ENCODE measurements at places on chromosomes 1 and 21.
A peak's percentile ranks its signal among the peaks of the same experiment; 100 is the strongest.

DNA sequence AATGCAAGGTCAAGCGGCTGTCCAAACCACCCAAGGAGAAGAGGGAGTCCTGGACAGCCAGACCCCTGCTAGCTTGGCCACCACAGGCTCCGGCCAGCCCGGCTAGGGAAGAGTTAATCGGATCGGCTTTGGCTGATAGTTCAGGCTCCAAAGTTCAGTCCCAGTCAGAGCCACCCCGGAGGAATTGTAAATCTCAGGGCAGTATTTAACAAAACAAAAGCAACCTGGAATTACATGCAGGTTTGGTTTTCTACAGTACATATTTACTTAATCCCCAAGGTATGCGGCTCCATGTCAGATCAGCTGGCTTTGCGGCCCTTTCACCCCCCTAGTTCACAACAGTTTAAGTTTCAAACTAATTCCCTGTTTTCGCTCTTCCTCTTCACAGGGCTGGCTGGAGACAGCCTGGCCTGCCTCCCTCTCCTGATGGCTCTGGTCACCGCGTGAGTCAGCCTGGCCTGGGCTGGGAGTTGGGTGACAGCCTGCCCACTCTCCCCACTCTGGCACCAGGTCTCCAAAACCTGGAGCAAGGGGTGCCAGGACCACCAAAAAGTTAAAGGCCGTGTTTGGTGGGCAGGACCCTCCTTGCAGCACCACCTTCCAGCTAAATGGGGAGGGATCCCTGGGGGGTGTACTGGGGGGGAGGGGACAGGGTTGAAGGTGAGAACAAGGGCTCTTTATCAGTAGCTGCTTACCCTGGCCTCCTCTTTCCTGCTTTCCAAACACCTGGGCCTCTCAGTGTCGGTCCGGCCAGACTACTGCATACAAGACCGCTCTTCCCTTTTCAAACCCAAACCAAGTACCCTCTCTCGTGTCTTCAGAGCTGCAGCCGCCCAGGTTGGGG is 1.9 kb downstream of the DHRS3 start:
- peak; percentile 75 for DNase-seq

GRCh38 chr1:111045033-111045722 is 81.5 kb upstream of the LRIF1 start:
- DNase-seq, result peak; percentile 9

DNA sequence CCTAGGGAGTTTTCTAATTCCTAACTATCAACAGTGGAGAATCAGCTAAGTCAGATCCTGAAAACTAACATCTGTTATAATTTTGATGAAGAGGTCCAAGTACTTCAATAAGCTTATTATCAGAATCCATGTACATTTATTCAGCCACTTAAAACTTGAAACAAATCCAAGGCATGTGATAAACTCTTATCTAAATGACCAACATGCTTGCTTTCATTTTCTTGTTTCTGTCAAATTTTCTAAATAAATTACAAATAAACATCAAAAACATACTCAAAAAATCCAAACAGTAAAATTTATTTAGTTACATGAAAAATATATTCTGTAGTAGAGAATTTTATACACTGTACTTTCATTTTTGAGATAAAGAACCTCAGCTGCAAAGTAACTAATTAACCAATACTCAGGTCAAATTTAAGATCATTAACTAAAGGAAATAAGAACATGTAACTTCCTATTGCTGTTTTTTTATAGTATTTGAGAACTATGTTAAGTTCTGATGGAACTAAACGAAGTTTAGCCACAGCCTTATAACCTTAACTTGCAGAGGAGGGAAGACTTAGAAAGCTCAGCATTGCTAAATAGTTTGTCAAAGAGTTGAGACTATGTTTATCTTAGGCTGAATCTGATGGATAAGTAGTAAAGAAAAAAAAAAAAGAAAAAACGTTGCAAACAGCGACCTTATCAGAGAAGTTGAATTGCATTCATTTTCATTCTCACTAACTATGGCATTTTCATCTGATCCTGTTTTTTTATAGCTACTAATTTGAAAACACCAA is 44.9 kb downstream of the SYNJ1 start:
- no peak for DNase-seq

DNA sequence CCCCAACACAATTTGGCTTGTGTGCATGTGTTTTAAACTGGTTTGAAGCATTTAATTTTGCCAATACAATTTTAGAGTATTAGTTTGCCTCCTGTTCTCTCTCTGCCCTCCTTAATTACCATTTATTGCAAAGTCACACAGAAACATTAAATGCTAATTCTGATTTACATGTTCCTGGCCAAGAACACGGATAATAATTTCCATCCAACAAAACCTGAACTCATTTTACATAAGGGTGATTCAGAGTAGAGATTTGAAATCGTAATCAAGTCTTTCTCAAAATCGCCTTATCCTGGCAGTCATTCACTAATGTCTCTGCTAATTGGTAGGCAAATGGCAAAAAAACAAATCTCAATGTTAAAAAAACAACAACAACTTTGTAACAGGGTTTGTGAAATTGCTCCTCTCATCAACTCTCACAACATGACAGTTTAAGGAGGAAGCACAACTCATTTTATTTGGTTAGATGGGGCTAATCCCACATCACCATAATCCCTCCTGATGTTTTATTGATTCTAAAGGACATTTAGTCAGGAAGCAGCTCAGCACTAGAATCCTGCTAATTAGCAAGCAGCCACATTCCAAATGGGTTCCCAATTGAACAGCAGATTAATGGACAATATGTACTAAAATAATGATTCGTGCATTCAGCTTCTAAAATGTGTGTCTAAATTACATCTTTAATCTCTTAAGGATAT is 55.9 kb downstream of the C1orf87 start:
- DNase-seq, result no peak

- no peak for DNase-seq
Observed at GRCh38 chr1:83098791-83099190, 900.1 kb downstream of the TTLL7 start.

DNA sequence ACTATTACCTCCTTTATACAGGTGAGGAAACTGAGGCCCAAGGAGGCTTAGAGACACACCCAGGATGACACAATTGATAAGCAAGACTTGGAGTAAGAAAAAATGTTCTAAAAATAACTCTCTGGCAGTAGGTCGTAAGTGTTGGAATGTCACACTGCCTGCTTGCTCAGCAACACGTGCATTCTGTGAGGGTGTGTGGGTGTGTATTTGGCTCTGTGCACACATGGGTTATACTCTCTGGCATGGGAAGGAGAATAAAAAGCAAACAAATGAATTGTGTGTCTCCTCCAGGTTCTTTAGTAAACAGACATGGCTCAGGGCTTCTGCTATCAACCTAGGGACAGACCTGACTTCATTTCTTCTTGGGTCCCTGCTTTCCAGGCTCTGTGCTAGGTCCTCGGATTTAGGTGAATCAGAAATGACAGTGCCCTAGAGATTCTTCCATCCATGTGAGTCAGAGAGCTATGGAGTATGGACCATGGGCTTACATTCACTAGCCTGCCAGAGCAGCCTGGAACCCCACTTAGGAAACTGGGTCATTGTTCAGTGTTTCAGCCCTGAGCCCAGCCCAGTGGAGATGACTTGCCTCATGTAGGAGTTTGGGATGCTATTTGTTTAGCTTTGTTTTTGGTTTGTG is 72.4 kb downstream of the ELAVL4 start:
- no peak for DNase-seq

DNA sequence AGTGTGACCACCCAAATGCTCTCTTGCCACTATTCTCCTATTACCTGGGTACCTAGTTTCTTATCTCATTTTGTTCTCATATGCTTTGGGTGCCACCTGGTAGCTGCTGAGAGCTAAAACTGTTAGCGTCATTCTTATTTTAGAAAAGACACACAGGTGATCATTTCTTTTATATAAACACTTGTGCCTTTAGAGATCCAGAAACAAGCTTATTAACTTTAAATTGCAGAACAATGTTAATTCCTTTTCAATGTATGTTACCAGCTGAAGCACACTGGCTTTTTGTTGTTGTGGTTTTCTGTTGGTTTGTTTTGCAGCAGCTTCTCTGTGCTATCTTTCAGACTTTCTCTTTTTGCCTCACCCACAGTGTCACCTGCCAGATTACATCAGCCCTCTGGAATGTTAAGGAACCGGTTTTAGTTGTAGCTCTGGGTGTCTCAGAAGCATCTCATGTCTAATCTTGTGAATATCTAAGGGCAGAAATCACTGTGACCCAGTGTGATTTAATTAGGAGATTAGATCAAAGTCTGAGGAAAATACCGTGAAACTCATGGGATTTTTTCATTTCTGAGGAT is 43.4 kb upstream of the SLC19A2 start:
- no peak for DNase-seq

DNA sequence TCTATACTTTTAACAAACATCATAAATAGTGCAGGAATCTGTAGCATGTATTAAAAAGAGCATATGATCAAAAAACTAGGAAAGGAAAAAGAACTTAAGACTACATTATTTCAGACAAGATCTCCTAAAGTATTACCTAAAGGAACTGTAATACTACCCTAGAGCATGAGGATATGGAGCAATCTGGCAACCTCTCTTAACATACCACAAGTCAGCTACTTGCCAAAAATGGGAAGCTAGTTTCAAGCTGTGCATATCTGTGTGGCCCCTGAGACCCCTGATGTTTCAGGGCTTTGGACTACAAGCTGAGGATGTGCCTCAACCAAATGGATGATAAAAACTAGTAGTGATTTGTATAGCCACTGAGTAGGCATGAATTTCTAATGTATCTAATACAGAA is 525.6 kb downstream of the PTBP2 start:
- peak; percentile 8 for DNase-seq

DNA sequence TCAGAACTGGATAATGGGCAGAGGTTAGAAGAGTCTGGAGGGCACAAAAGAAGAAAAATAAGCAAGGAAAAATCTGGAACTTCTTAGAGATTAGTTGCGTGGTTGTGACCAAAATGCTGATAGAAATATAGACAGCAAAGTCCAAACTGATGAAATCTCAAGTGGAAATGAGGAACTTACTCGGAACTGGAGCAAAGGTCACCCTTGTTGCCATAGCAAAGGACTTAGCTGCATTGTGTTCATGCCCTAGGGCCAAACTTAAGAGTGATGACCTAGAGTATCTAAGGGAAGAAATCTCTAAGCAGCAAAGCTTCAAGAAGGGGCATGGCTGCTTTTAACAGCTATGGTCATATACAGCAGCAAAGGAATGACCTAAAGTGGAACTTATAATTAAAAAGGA is 180.0 kb downstream of the TTLL7 start:
- no peak for DNase-seq
